NCI-H1417 treated with DMSO at 0.1 percent for 48 hours (cell line): ENCODE measurements at places on chromosomes 5 and 9.
A peak's percentile ranks its signal among the peaks of the same experiment; 100 is the strongest.

DNA sequence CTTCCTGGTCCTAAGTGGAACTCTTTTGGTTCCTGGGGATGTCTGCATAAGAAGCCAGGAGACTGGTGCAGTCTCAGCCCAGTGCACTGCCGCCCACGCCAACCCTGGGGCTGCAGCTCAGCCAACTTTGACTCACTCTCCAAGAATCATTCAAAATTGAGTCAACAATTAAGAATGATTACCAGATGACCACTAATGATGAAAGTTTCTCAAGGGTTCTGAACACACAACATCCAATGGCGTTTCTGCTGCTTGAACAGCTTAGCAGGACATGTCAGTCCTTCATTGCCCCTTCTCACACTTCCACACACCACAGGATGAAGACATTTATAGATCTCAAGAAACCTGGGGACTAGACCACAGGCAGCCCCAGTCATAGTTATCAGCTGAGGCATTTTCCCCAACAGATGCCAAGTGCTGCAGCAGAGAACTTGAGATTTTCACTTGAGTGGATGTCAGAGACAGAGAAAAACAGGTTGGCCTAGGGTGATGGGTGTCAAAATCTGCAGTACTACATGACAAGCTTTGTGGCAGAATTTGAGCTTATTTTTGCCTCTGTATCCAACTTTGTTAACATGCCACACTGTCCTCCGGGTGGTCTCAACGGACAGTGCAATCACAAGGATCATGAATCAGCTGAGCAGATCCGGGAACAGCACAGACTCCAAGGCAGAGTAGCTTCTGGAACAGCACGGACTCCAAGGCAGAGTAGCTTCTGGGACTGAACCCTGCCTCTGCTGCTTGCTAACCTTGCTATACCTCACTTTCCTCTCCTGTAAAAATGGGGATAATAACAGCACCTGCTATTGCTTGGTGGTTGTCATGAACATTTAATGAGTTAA is 356.1 kb downstream of the SPOCK1 start:
- no peak for DNase-seq

DNA sequence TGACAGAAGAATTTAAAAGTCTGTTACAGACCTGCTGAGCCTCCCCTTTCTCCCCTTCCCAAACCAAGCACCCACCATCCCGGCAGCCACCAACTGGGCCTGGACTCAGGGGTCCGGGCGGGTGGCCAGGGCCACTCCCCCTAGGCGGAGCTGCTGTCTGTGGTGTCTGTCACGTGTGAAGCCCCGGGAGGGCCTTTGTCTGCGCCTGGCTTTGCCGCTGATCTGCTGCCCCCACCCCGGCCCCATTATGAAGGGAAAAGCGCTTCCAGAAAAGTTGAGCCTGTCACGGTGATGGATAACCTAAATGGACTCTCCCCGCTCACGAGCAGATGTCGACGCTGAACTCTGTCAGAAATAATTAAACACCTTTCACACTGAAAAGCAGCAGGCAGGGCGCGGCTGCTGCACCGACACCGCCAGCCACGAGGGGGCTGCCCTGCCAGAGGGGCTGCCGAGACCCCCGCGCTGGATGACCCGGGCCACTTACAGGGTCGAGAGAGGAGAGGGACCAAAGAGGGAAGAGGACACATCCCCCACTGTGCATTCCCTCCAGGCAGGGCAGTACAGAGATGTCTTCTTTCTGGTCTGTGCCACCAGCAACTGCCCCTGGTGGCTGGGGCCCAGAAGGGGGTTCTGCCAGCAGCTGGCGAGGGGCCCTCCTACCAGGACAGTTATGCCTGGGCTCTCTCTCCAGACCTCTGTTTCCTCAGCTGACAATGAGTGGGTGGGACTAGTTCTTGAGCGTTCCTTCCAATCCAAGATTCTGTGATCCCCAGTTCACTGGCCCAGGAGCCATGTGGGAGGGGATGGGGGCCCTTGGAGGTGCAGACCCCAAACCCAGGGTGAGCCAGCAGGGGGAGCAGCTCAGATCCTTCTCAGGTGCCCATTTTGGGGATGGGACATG is 36.0 kb upstream of the BARHL1 start:
- DNase-seq = peak; percentile 84

- no peak for DNase-seq
Measured at GRCh38 chr5:134664448-134664847, 15.9 kb downstream of the SEC24A start.

- no peak for DNase-seq
Measured at GRCh38 chr5:111741278-111741677, 15.7 kb downstream of the NREP start.

DNA sequence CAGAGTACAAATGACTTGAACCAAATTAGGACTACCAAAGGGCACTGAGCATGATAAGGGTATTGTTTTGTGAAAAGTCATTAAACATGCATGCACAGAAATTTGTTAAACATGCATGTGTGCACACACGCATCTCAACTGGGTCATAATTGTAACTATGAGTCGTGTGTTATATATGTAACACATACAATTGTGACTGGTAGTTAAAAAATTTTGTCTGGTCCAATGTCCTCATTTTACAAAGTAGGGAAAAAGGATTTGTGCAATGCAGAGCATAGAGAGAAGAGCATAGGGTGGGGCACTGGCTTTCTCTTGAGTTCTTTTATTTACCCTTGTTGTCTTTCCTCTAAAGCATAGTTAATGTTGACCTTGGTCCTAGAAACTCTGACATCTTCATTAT is 19.3 kb upstream of the IGFBPL1 start:
- no peak for DNase-seq

DNA sequence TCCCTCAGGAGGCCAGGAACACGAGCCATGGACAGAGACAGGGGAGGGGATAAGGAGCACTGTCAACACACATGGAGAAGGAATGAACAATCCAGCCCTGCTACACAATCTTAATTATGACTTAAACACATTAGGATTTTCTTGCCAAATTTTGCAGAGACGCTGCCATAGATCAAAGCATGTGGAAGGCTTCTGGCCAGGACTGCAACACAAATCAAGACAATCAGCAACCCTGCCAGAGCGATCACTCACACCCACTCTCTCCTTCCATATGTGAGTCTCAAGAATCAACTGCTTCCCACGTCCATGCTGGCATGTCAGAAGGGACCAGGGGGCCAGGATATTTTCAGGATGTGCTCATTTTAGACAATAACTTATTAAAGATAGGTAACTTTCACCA is 85.6 kb downstream of the ROR2 start:
- no peak for DNase-seq

- no peak for DNase-seq
Measured at GRCh38 chr5:39328731-39329130, 35.6 kb downstream of the C9 start.

DNA sequence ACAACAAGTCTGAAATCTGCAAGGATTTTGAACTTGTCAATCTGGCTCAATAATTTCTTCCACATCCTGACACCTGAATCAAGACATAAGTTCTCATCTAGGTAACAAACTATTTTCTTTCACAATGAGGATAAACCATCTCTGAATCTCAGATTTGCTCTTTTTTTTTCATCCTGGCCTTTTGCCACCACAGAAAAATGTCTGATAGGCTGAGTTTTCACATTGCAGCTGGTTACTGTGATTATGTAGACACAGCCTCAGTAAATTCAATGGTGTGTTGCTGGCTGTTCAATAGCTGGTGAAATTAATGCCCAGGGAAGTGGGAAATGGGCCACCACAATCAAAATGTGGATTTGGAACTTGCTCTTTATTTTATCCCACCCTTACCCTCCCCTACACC is 2.8 kb upstream of the ADRA1B start:
- no peak for DNase-seq

DNA sequence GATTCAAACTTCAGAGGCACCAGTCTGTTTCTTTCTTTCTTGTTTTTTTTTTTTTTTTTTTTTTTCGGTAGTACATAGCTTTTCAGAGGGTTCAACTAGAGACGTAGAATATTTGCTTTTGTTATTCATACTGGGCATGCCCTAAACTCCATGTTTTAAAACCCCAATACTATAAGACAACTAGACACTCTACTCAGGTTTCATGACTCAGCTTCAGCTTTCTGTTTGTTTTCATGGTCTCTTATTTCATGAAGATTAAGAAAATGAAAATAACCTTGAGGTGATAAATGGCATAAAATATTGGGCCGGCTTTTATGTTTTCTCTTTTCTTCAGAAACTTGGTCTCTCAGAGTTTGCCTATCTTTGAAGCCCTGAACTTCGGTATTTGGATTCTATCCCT is 2126.3 kb upstream of the ACO1 start:
- DNase-seq = no peak

DNA sequence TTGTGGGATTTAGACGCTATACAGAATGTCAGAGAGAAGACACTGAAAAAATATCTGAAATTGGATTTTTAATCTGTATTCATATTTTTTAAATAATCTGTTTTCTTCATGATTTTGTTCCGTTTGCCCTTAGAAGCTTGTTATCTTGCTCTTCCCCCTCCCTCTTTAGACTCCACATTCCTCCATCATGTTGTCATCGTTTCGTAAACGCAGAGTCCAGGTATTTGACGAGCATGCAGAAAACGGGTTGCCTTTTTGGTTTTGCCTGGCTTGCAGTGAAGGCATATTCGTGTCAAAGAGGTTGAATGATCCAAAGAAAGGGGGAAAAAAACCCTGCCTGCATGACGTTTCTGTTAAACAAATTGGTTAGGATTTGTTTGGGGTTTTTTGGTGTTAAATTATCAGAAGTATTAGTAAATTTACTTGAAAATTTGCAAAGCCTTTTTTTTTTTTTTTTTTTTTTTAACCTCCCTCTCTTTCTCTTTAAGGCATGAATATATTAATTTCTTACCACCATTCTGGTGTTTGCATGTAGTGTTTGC is 2.9 kb downstream of the SPTAN1 start:
- DNase-seq = no peak

GRCh38 chr9:83449983-83450382 is 88.2 kb downstream of the FRMD3 start:
- DNase-seq = no peak

DNA sequence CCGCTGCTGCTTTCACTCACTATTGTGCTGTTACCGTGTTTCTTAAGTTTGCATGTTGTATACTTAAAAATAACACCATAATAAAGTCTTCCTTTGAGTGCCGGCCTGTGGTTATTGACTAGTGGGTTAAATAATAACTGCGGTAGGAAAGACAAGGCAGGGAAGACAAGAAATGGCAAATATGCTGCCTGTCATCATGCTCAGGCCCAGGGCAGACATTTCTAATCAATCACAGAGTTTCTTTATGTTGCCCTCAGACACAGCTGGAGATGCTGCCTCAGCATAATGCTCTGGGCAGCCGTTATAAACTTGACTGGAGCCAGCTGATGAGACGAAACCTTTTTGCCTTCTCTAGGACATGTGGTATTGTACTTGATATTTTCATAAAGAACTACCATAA is 215.0 kb downstream of the GAPVD1 start:
- DNase-seq = no peak

DNA sequence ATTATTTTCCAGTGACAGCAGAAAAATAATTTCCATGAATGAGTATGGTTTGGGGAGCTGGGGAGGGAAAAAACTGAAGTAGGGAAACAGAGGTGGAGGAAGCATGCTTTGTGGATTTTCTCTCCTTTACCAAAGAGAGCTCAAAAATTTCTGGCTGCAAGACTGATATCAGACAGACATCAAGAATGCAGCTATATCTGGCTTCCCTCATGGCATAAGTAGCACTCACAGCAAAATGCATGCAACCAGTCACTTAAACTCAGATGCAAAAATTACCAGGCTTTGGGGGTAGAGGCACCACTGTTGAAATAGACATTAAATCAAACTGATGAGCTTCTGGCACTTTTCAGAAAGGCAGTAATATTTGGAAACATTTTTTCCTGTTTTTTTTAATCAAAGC is 196.9 kb downstream of the TSSK1B start:
- no peak for DNase-seq

- DNase-seq = no peak
Measured at GRCh38 chr5:151039665-151040064, 19.3 kb downstream of the GPX3 start.

DNA sequence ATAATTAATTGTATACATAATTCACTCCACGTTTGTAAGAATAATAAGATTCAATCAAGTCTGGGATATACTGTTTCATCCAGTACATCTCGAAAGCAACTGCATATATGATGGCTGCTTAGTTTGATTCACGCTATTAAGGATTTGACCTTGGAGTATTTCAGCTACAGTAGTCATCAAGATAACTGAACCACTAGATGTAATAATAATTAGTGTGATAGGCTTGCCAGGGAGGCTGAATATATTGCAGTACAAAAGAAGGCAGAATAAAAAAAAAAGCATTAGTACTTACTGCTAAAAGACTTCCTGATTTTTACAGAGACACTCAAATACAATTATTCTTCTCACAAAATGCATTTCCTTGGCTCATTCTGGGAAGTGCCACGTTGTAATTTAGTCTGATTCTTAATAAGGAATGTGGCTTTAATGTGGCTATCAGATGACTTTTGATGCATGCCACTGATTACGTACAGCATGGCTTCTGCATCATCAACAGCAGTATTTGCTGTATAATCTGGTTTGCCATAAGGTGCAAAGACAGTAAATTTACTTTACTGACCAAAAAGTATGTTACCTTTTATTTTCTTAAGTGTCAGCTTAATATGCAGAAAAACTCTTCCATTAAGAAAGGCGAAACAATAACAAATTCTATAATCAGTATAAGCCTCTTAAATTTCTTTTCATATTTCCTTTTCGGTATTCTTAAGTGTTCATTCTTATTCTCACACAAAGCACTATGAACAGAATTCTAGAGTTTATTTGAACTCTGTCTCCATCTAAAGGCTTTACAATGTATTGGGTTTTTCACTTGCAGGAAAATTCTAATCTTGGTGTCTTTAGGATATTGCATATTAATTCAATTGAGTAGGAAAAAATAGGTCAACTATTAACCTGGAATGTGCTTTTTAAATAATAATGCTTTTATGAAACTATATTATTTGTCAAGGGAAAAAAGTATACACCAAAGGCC is 166.4 kb downstream of the SLF1 start:
- no peak for DNase-seq

DNA sequence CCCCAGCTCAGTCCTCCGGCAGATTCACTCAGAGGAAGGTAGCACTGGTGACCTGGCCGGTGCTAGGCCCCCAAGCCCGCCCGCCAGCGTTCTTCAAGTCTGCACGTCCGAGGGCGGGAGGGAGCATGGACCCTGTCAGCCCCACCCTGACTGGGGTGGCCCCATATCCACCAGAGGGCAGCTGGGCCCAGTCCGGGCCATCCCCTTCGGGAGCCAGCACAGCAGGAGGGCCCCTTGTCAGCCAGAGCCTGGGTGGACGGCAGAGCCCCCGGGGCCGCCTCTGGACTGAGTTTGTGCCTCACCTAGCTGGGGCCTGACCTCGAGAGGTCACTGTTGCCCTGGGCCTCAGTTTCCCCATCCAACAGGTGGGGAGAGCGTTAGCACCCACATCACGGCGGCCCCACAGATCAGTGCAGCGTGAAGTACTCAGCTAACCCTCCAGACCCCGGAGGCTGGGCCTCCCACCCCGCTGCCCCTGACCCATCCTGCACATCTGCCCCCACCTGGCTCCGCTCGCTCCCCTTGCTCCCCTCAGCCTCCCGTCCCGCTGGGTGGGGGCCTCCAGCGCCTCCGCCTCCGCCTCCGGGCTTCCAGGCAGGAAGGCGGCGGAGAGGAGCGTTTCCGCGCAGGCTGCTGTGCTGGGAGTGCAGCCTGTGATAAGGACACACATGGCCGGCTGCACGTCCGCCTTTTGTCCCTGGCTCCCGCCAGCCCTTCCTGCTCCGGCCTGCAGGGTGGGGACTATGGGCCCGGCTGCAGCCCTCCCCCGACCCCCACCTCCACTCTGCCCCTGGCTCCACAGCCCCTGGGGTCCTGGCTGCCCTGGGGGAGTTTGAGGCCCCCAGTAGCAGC is 16.6 kb upstream of the EGFL7 start:
- no peak for DNase-seq

GRCh38 chr5:5373351-5373989 is 49.0 kb upstream of the ICE1 start:
- DNase-seq = no peak
